ENCODE measurements at places on chromosomes 2 and 18. TPM values are rescaled to one million over a fixed set of nuclear protein-coding genes. Genes with fewer than 3 reads are reported as not detected.

Gene NABP1
- 170 TPM for total RNA-seq

Gene LRP2
- not detected for total RNA-seq

DNA sequence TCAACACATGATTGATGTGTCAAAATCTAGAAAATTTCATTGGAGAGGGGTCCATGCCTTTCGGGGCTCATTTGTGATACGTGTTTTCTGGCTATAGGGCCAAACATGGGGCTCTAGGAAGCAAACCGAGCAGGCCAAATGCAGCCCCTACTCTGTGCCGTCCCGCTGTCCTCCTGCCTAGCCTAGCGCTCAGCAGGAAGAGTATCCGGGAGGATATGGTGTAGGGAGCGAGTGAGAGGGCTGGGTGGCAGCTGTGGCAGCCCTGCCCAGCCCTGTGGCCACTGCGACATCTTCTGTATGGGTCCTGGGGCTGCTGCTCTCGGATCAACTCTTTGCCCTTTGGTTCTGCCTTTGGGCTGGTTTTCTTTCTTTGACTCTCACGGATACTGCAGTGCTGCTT is 120.1 kb upstream of the MAP3K20 start:
- DNase-seq, result no peak

GRCh38 chr2:125227843-125228392 is 1202.8 kb downstream of the CNTNAP5 start:
- DNase-seq, result no peak

DNA sequence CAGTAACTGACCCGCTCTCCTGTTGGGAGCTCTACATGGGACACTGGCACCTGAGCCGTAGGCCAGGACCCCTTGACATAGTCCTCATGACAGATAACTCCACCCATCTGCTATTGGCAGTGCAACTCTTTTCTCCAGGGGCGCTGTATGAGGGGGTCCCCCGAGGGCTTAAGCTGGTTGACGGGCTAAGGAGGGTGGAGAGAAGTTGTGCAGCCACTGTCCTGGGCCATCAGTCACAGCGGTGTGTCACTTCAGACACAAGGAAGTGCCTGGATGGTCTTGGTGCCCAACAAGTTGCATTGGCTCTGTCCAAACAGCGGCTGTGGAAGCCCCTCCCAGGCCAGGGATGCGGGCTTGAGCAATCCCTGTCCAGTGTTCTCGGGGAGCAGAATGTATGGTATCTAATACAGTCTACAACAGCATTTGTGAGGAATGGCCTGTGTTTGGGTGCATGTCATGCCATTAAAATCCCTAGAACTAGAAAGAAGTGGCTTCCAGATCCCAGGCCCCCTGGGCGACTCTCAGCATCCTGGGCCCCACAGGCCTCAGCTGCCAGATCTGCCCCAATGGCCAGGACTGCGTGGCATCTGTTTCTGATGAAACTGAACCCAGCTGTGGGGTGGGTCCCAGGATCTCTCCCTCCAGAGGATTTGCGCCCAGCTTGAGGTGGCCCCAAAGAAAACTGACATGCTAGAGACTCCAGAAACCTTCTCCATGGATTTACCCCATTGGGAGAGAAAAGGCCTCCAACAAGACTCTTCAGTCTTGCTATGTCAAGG is 23.3 kb downstream of the TTC32 start:
- no peak for DNase-seq

Gene LOXHD1
- total RNA-seq, result not detected

DNA sequence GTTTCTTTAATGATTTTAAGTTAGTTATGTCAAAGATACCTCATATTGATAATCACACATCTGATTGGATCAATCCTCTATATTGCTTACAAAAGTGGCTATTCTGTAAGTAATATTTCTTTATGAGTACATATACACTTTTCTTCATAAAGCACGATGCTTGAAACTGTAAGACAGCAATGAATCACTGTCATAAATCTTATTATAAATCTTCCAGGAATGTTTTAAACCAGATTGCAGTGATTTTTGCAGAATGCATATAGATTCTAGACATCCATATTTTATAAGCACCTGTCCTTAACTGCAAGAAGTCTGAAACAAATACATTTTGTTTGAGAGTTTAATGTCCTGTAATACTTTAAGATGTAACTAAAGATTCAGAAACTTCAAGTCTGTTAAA is 367.0 kb upstream of the FANCL start:
- DNase-seq, result no peak

- DNase-seq, result no peak
These were observed 60.9 kb downstream of the METTL4 start for GRCh38 chr18:2510416-2510815.

DNA sequence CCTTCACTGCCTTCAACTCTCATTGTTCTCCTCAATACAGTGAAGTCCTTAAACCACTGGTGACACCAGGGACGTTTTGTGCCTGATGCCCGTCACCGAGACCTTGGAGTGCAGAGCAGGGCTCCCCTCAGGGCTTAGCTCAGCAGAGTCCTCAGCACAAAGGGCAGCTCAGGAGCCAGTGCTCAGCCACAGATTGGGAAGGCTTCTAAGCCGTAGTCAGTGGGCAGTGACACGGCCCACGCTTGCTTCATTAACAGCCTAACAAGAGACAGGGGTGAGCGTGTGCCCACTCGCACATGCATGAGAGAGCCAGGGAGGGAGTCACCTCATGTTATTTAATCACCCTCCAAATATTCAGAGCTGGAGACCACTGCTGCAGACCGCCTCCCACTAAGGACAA is 137.5 kb downstream of the SH3RF3 start:
- DNase-seq, result no peak

Gene EML6
- 0.59 TPM for total RNA-seq

- DNase-seq, result peak; percentile 64
These were observed 50.7 kb upstream of the HNRNPA3 start for GRCh38 chr2:177161741-177162460.

Gene MSTN
- total RNA-seq, result not detected

- DNase-seq, result no peak
These were observed 101.9 kb downstream of the MBD5 start for GRCh38 chr2:148122788-148123187.

- DNase-seq, result no peak
These were observed 147.1 kb downstream of the SH3BP4 start for GRCh38 chr2:235098736-235099494.

Gene DPYSL5
- not detected for total RNA-seq

GRCh38 chr18:9106800-9107584 is 4.5 kb downstream of the NDUFV2 start:
- DNase-seq, result no peak

DNA sequence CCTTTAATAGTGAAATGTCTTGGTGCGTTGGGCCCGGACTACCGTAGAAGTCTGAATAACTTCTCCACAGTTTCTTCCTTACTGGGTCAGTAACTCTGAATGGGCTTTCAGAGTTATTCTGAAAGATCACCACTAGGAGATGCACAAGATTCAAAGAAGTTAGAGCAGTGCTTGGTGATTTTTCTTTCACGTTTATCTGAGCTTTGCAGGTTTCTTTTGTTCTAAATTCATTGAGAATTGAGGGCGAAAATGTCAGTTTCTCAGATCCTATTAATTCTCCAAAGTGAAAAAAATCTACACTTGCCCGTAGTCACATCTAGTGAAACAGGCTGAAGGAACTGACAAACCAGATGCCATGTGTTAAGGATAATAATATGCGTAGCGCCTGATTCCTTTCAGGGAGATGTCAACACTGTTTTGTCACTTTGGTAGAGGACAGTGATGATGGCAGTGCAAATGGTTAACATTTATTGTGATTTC is 70.1 kb downstream of the QPCT start:
- peak; percentile 58 for DNase-seq

- no peak for DNase-seq
These were observed 470.2 kb downstream of the PTPRM start for GRCh38 chr18:8037296-8037695.

DNA sequence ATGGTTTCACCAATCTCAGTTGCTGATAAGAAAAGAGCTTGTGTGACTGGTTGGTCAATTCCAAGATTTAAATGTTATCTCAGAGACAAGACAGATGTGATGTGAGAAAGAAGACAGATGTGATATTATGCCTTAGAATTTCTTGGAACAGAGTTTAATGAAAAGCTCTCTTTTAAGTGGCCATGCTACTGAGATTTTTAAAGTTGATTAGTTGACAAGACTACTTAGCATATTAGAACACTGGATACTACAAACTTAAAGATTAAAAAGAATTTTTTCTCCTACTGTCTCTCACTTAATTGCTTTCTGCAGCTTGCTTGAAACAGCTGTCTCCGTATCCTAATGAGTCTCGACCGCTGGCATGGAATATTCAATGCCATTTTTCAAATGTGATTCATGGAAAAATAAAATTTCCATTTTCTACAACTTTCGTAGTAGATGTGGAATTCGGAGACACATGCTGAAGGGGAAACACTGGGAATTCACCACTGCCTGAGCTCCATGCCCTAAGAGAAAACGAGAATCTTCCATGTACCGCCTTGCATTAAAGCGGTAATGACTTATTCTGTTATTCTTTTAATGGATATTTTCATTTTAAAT is 634.2 kb upstream of the SETBP1 start:
- DNase-seq, result no peak

GRCh38 chr2:85246348-85246747 is 81.4 kb downstream of the TGOLN2 start:
- DNase-seq, result no peak

Gene PSD4
- 124 TPM for total RNA-seq

- DNase-seq, result no peak
These were observed 2.0 kb downstream of the GPC1 start for GRCh38 chr2:240437551-240437860.

DNA sequence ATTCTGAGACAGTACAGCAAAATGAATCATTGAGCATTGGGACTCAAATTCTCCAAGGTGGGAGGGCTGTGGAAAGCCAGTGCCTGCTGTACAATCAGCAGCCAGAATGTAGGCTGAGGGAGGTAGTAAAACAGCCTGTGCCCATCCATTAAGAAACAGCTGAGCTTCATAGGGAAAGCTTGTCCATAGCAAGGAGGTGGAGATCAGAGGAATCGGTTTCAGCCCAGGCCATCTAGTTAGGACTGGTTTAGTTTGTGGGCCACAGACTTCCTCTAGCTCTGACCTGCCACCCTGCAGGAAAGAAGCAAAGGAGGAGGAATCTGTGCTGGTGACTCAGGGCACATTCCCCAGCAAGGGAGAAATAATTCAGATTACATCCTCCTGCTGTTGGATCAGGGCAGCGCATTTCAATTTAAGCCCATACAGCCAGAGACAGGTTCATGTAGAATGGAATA is 333.4 kb downstream of the SETBP1 start:
- no peak for DNase-seq

Gene PPP4R1
- 59.7 TPM for total RNA-seq

Gene RAPGEF4
- total RNA-seq, result 1.4 TPM

Gene LONRF2
- 0.42 TPM for total RNA-seq

Data from CD4-positive, CD25-positive, alpha-beta regulatory T cell (primary cell).